GM12865 (cell line): ENCODE measurements at places on chromosomes 11 and 22.

- DNase-seq, result no peak
These were observed 737 bp downstream of the PPP2R1B start for GRCh38 chr11:111765320-111765983.

DNA sequence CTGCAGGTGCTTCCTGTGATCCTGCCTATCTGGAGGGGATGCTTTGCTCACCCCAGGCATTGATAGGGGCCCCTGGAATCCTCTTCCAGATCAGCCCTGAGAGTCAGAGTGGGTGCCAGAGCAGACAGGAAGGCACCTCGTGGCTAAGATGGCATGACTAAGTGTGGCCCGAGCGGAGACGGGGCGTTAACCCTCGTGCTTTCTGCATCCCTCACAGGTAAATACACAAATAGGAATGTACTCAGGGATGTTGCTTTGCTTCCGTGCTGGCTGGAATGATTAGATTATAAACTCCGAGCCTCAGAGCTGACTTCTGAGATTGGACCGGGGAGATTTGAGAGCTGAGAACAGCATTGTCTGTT, 312.7 kb upstream of the B3GAT1 start:
- no peak for DNase-seq

DNA sequence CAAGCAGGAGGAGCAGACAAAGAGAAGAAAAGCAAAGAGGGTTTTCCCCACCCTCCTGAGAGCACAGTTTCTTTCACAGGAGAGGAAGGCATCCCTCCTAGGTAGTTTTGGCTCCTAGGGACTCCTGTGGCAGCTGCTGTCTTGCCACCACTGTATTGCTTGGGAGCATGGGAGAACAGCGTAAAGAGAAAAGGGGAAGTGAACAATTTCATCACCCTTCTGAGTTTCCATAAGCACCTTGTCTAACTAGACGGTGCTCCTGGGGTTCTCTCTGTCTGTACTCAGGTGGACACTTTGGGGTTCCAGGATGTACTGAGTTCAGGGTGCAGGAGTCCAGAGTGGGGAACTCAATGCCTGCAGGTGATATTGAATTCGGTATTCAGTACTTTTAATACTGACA, 1430.5 kb downstream of the TBC1D22A start:
- DNase-seq, result no peak

- peak; percentile 32 for DNase-seq
These were observed 7.5 kb downstream of the ELMOD1 start for GRCh38 chr11:107598225-107599139.

- no peak for DNase-seq
These were observed 70.5 kb upstream of the TCF20 start for GRCh38 chr22:42340829-42341383.

DNA sequence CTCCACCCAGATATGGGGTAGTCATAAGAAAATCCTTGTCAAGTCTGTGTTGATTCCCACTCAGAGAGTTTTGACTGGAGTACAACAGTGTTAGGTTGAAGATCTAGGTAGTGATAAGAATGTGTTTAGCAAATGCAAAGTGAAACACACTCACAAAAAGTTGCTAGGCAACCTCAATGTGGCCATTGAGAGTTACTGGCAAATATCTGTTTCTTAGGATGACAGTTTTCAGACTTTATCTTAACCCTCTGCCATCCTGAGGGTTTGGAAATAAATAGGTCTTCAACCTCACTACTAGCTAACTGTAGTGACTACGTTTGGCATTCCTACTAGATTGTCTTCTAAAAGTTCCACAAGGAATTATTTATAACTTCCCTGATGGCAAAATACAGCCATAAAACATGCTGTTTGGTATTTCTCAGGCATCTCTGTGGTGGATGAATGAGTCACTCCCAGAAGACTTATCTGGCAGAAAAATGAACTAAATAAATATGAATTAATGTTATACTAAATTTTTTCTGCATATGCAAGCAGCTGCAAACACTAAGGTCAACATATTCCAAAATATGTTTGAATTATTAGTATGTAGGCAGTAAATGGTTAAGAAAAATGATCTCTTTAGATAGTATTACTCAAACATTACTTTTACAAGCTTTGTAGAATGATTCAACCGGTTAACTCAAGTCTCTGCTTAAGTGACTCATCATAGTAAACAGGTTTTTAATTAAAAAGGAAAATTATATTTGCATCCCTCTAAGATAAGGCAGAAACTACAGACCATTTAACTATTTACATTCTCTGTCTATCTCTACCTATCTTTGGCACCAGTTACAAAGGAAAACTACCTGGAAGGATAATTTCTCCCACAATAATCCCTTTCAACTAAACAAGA, 17.1 kb upstream of the SYTL2 start:
- DNase-seq, result no peak

DNA sequence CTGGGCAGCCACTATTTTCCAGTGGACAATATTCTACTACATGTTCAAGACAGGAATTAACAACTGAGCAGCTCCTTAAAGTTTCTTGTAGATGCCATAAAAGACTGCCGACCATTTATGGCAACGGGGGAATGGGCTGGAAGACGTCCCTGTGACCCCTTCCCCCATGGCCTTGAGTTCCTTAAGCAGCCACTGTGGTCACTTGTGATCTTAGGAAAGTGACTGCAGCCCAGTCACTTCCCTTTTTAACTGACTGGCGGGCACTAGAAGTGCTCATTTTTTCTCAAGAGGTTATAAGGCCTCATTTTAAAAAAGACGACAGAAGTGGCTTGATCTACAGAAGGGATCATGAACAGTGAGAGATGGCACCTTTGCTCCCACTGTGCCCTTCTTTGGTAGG, 153.2 kb upstream of the NARS2 start:
- no peak for DNase-seq

DNA sequence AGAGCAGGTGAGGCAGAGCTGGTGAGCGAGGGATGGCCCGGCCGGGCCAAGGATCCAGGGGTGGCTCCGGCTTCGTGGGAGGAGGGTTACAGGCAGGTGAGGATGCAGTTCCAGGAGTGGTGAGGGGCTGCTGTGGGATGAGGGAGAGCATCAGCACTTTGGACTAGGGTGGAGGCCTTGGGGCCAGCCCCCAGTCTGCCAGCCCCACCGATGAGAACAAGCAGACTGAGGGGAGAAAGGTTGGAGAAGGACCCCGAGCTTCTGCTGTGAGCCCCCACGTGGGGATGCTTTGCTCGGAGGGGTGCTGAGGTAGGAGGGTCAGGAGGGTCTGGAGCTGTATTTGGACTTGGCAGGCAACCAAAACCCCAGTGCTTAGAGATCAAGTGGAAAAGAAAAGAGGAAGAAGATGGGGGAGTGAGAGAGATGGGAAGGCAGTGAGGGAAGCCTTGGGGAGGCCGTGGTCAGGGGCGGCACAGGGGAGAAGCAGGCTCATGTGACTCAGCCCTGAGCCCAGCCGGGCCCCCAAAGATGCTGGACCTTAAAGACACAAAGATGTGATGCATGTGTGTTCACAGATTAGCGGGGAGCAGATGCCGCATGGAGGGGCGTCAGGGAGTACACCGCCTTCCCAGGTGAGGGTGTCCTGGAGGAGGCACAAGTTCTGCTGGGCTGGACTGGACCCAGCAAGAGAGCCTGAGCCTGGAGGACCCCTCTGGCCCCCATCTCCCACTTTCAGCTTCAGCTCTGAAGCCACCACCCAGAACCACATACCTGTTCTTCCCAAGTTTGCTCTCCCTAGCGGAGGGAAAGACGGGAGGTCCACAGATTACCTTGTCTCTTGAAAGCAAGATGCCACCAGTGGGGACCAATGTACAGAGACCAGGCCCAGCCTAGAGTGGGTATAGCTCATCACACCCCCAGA, 91.3 kb downstream of the CDKN1C start:
- DNase-seq, result no peak

GRCh38 chr11:12769834-12770345, 95.7 kb downstream of the TEAD1 start:
- DNase-seq, result no peak

DNA sequence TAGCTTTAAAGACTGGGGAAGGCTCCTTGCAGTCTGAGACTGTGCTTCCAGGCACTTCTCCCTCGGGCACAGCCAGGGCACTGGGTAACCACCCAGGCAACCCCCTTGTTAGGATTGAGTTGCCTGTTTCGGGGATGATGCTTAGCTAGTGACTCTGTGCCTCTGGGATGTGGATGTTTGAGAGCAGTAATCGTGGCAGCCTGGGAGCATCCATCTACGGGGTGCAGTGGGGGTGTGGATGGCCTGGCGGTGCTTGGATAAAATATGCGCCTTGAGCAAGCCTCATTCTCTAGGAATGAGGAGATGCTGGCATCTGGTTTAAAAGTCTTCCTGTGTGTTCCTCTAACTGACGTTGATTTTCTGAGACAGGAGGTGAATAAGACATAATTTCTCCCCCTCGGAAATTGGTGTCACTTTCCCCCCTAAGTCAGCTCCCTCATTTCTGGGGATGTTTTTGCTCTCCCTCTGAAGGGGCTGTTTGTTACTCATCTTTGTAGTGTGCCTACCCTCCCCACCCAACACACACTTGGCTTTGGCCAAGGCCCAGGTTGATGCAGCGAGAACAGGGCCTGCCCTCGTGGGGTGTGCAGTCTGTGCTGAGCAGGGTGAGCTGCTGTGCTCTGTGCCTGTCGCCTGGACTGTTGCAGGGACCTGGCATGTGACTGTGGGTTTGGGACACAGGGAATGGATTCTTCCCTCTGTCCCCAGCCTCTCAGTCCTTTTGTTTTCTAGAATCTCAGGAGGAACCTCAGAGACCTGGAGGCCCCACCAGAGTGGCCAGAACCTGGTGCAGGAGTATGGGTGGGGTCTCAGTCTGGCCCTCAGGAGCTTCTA, 2.0 kb downstream of the GNAZ start:
- DNase-seq, result no peak

GRCh38 chr22:17627961-17628405, 566 bp downstream of the ATP6V1E1 start:
- DNase-seq, result no peak

- no peak for DNase-seq
These were observed 18.0 kb upstream of the EIF3D start for GRCh38 chr22:36546932-36547331.

GRCh38 chr22:48890693-48891554, 936.7 kb downstream of the BRD1 start:
- DNase-seq, result no peak

GRCh38 chr11:132858223-132858622, 674.1 kb downstream of the OPCML start:
- no peak for DNase-seq

- DNase-seq, result no peak
These were observed 42.1 kb downstream of the DKK3 start for GRCh38 chr11:11966354-11966741.

GRCh38 chr11:48141475-48142122, 75.0 kb upstream of the OR4B1 start:
- DNase-seq, result no peak

GRCh38 chr11:40188848-40189247, 1270.6 kb downstream of the LRRC4C start:
- no peak for DNase-seq

DNA sequence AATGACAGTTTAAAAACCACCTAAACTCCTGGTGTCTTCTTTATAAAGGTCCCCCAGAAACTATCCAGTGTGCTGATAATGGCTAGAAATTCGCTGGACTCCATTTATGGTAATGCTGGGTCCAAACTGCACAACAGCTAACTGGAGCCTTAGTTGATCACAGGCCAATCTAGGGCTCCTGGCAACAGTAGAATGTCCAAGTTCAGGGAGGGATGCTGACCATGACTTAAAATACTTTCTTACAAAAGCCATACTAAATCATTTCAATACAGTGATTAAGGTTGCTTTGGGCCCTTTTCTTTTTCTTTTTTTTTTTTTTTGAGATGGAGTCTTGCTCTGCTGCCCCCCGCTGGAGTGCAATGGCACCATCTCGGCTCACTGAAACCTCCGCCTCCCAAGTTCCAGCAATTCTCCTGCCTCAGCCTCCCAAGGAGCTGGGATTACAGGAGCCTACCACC, 14.5 kb upstream of the GAB2 start:
- DNase-seq, result no peak

GRCh38 chr11:109026891-109027489, 362.1 kb downstream of the DDX10 start:
- DNase-seq, result no peak

- DNase-seq, result peak; percentile 49
These were observed 4.5 kb downstream of the IL18 start for GRCh38 chr11:112159098-112160065.

- DNase-seq, result no peak
These were observed 806 bp upstream of the SMDT1 start for GRCh38 chr22:42078469-42079318.

DNA sequence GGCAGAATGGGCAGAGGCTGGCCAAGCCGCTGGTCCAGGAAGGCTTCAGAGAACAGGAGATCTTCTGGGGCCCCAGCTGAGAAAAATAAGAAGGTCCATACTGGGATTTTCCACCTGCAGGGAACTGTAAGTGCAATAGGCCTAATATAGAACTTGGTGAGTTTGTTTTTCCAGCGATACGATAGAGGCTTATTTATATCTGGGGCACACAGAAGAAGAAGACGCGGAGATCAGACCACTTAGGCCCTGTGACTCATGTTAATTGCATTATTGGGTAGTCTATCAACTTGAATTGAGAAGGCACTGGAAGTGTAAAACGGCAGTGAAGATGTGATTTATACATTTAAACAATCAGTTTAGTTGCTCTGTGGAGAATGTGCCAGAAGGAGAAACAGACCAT, 7.7 kb upstream of the SRSF8 start:
- DNase-seq, result no peak

- DNase-seq, result no peak
These were observed 6.8 kb downstream of the TMEM121B start for GRCh38 chr22:17114173-17114897.

DNA sequence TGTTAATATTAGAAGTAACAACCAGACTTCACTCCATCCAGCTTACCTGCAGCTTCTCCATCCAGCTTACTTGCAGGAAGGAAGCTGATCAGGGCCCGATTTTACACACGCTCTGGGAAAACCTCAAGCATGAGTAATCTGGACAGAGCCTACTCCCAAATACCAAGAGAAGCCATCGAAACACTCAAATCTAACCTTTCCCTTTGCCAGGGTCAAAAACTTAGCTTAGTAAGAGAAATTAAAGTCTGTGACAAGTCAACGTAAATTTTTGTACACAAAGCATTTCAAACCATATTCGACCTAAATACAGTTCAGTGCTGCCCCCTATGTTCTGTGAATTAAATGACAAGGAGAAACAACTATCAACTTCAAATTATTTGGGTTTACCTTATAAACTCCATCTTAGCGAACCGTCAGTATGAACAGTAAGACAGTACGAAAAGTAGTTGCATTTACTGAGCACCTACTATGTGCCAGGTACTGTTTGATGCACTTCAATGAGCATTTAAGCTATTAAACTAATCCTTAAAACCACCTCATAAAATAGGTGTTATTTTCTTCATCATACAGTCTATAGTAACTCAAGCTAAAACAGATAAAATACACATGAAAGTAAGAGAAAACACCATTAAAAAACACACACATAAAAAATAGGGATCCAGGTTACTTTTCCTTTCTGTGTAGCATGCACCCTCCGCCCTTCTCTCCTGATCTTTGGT, 36.9 kb downstream of the ARFGAP3 start:
- peak; percentile 51 for DNase-seq
